ENCODE measurements at places on chromosomes 5 and 9.

DNA sequence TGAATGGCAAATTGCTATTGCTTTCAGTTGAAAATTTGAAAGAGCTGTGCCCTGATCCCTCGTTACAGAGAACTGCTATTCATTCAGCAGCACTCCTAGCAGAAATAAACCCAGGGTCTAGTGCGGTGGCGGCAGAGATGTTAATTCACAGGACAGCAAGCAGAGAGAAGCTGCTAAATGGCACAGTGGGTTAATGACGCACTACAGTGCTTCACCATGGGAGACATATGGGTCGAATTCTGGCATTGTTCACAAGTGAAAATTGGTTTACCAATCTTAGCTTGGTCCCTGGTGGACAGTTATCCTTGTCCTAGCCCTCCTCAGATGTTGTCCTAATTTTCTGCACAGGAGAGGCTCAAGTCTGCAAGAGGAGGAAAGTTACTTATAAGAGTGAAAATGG, 807.4 kb downstream of the TLE1 start:
- DNase-seq = peak; percentile 11

GRCh38 chr9:72583370-72583769, 62.0 kb downstream of the TMC1 start:
- DNase-seq = no peak

DNA sequence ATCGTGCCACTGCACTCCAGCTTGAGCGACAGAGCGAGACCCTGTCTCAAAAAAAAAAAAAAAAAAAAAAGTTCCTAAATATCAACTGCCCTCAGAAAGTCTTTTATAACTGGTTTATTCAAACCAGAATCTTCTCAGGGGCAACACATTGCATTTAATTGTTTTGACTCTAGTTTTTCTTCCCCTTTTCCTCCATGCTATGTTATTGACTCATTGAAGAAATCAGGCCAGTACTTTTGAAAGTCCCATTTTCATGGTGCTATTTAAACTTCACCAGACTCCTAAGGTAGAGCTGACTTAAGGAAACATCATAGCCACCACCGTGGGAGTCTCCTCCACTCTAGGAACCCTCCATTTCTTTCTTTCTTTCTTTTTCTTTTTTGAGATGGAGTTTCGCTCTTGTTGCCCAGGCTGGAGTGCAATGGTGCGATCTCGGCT, 83.1 kb upstream of the IL6ST start:
- no peak for DNase-seq

DNA sequence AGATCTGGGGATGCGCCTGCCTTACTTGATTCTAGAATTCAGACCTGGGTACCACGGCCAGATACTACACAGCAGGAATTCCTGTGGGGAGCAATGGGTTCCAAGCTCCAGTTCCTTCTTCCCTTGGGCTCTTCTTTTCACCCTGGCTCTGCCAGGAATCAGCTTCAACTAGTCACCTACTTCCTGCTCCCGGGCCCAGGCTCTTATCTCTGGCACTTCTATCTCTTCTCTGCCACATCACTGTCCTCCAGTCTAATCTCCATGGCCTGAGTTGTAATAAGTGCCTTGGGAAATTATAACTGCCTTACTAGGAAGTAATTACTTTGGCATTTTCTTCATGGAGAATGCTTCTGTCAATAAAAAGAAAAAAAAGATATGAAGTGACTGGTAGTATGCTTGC, 26.2 kb upstream of the SERINC5 start:
- DNase-seq = no peak

DNA sequence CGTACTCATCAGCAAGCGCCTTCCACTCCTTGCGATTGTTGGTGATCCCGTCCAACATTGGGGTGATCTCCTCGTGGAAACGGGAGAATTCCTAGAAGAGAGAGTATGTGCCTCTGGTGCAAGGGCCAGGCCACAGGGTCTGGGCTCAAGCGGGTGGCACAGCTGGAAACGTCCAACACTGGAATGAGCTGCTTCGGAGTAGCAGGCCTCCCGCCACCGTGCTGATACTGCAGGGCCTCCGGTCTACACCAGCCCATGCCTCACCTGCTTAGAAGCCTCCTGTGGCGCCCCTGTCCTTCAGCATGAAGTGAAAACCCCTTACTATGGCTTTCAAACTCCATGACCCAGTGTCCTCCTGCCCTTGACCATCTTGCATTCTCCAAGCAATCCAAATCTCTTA, 81.4 kb downstream of the PDE6A start:
- no peak for DNase-seq

DNA sequence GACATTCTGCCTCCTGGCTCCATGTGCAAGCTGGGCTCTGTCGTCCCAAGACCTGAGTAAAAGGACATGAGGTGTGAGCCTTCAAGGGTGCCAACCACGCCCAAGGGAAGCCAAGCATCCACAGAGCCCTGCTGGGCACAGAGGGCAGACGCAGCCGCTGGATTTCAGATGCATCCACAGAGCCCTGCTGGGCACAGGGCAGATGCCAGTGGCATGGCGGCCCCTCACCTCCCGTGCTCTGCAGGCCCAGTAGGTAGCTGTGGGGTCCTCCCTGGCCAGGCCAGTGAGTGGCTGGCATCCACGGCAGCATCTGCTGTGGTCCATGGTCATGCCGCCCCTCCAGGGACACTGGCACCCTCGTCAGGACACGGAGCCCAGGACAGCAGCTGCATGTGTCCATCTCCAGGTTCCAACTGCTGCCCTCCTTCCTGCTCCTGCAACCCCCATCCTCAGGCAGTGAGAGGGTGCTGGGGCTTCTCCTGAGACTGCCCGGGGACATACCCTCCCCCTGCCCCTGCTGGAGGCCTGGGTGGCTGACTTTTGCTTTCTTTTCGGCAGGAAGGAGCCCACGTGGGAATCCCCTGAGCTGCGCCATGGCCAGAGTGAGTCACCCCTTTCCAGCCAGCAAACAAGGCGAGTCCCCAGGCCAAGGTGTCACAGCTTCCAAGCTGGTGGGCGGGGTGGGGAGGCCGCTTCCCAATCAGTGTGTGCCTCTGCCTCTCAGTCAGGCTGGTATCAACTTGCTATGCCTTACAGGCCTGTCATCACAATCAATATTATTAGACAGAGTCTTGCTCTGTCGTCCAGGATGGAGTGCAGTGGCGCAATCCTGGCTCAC, 4.0 kb upstream of the TRAF2 start:
- no peak for DNase-seq

DNA sequence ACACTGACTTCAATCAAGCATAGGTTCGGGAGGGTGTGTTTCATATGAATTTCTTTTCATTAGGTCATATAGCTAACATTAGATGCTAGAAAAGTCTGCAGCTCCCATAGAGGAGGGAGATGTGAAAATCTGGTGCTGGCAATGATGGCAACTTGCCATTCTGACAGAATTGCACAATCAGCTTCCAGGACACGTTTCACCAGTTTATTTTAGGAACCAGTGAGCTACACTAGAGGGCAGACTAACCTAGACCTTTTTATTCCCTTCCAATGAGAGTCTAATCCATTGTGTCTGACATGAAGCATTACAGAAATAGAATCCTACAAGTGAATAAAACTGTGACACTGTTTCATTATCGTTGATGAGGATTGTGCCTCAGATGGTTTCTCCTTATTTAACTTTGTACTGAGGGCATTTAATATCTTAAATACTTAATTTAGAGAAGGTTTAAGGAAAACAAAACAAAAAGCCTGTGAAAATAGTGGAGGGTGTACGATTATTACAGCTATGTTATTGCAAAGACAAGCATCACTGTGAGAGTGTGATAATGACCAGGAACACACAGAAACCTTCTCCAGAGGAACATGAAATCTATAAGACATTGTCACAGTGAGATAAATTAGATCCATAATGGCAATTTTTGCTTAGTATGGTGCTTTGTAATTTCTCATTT, 363.3 kb upstream of the RPS23 start:
- DNase-seq = peak; percentile 79

DNA sequence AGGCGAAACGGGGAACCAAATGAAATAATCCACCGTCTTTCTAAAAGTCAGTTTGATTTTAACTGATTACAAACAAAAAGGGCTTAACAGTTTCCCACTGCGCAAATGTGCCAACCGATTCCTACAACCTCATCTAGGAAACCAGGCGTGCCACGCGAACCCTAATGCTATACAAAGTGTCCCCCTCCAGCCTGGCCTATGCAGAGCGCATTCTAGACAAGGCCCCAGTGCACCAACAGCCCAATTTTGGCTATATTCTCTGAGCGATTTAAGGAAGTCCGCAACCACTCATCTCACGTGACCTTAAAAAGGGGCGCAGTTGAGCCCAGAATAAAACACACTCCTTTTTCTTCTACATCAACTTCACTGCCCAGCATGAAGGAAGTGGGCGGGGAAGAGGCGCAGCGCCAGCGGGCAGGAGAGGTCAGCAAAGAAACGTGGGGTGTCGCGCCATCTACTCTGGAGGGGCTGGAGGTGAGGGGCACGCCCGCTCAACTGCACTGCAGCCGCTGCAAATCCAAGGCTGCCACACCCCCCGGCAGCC, 779 bp downstream of the FAM13B start:
- DNase-seq = peak; percentile 55

DNA sequence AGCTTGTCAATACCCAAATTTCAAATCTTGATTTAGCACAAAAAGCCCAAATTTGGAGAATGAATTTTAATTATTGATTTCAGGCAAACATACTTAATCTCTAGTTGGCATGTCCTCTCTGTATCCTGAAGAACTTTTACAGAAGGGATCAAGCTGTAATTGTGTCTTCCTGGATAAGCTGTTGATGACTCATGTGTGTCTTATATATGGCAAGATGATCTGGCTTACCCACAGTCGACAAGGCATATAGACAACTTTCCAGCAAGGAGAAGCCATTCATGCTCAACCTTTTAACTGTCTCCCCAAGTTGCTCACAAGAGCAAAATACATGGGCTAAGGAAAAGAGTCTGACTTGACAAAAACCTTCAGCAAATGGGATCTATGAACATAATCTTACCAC, 112.5 kb upstream of the SLCO6A1 start:
- no peak for DNase-seq

DNA sequence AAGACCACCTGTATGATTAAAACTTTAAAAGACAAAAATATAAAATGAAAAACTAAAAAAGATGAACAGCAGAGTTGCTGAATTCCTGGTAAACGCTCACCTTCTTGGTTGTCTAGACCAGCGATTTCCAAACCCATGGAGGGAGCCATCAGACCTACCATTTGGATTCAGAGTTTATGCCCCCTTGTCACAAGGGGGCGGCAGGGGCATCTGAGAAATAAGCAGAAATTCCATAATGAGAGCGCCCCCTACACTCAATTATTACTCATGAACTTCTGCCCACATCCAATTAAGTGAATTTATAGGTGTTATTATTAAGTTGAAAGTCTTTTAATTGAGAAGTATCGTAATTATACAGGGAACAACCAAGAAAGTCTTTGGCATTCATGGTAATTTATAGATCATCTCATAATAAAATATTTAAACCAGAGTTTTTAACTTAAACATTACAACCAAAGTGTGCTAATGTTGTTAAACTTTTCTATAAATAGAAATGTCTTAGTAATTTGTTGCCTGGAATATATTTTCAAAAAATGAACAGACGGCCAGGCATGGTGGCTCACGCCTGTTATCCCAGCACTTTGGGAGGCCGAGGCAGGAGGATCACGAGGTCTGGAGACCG, 35.2 kb upstream of the SPATA31C2 start:
- DNase-seq = peak; percentile 61

- peak; percentile 34 for DNase-seq
Observed at GRCh38 chr5:25544652-25545249, 900.0 kb upstream of the CDH10 start.

DNA sequence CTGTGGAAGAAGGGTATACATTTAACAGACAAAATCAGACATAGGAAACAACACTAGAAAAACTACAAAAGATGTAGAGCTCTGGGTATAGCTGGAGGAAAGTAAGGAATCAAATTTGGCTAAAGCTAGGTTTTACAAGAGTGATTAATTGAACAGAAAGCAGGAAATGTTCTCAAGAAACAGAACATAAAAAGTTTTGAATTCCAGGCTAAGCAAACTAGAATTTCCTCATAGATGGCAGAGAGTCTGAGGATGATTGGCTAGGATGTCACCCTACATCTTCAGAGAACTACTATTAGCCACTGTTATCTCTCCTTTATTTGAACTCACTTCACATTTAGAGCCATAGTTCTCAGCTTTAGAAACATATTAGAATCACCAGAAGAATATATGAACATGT, 502.1 kb upstream of the PAPPA start:
- no peak for DNase-seq

DNA sequence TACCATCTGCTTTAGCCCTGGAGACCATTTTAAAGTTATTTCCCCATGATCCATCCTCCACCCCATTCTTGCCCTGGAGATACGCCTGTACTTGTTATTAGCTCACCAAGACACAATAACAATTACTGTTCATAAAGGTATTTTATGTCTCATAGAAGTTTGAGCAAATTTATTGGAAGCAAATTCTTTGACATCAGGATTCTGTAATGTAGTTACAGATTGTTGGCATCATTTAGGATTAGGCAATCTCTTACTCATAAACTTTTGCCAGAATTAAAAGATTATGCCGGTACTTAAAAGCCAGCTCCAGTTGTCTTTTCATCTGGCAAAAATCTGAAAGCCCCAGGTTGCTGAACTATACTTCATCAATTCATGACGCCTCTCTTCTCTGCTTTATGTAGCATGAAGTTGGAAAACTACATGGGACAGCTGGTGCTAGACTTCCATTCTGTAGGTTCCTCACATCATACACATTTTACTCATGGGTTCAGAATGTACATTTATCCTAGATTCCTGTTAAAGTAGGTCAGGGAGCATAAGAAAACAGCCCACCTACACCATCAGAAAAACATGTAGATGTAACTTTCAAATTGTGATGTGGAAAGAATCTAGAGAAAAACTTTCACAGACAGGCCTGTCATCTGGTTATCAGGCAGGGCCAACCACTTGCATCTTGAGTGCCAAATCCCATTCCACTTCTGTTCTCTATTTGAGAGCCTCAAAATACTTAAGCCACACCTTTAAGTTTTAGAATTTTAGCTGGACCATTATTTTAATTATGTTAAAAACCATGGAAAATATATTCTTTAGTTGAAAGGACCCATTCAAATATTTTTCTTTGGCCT, 14.0 kb downstream of the ATP10B start:
- no peak for DNase-seq

DNA sequence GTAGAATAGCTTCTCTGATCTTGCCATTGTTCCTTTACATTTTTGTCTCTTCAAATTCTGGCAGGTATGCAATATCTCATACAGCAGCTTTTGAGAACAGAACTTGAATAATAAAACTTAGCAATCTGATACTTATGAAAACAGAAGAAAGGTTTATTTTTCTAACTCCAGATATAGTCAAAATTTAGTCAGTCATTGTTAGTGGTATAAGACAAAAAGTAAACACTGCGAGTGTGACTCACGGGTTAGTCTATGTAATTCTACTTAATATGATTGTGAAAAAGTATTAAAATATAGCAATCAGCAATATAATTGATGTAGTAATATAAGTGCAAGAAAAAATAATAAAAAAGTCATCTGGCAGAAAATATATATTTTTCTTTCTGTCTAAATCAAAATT, 910.4 kb downstream of the DNAH5 start:
- no peak for DNase-seq

- DNase-seq = no peak
Observed at GRCh38 chr9:136306211-136307208, 2.6 kb upstream of the CCDC187 start.

- DNase-seq = no peak
Observed at GRCh38 chr5:154071799-154072413, 33.1 kb downstream of the MFAP3 start.

- DNase-seq = peak; percentile 30
Observed at GRCh38 chr9:20508242-20508641, 114.1 kb downstream of the MLLT3 start.

All from cerebellar cortex (tissue), 1 donor.